Stimulated activated CD8-positive, alpha-beta memory T cell treated with anti-CD3 and anti-CD28 coated beads, Interleukin-4, amount 100 ng/mL, for 1 hour (primary cell): ENCODE measurements at places on chromosomes 2 and 18.

DNA sequence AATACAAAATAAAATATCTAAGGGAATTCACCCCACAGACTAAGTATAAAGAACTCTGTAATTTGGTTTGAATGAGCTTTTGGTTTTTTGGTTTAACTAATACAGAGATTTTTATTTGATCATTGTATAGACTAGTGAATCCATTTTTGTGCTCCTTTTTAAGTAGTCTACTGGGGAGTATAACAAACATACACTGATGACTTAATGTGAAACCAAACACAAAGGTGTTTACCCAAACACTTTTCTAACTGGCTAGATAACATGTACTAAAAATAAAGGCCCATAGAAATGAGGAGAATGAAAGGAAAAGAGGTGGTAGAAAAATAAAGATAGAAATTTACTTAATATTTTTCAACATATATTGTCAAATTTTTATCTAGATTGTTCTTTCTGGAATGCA is 146.0 kb downstream of the NRXN1 start:
- no peak for DNase-seq

GRCh38 chr2:154623819-154624218 is 74.7 kb upstream of the KCNJ3 start:
- DNase-seq, result no peak

DNA sequence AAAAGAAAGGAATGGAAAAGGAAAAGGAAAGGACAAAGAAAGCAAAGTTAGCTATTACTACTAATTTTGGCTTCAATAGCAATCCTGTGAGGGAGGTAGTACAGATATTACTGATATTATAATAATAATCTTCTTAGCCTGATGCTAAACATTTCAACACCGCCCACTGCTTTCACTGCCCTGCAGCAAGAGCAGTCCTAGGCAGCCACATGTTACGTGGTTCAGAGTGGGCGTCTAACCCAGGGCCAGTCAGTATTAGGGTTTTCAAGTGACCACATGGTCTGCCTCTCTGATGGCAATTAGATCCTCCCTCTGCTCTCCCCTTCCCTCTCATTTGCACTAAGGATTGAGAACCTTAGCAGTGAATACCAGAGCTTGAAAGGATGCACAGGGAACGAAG is 83.7 kb upstream of the ZNF397 start:
- DNase-seq, result no peak

GRCh38 chr18:36265015-36265414 is 32.5 kb upstream of the FHOD3 start:
- DNase-seq, result no peak

DNA sequence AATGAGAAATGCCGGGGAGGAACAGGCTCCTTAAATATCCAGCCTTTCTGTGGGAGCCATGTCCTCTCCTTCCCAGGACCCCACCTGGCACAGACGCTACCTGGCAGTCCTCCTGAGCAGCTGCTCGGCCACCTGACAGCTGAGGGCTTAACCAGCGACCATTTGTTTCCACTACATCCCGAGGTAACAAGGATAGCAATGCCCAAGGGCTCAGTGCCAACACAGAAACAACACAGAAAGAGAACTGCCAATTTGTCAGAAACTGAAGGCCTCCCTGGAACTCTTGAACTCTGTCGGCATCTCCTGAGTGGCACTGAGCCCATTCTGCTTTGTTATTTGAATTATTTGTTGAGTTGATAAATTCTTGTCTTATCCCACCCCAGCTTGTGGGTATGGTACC is 122.2 kb upstream of the ARHGAP28 start:
- no peak for DNase-seq

DNA sequence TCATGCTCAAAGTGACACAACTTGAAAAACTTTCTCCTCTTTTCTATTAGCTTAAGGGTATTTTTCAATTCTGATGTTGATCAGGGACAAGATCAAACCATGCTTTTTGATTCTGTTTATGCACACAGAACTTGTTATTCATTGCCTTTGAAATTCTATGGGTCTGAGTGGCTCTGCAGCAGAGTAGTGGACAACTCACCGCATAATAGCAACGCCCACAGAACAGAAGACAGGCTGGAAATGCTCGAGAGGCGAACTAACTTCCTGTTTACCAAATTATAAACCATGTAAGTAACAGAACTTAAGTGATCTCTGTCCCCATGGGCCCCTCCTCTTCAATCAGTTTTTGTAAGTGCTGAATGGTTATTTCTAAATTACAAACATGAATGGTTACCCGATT is 131.2 kb downstream of the CBLN2 start:
- no peak for DNase-seq

DNA sequence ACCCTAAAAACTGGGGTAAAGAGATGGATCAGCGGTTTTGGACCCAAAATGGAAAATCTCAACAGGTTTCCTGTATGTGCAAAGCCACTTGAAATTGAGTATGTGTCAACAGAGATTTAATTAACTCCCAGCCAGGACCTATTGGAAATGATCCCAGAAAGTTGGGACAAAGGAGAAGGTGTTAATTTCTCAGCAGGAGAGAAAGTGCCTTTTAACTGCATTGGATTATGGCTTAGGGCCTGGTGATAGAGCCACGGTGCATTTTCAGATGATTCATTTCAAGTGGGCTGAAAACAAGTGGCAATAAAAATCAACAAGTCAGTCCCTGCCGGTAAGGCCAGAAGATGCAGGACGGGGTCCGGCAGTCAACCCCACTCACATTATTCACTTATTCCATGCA is 80.2 kb upstream of the BCL11A start:
- no peak for DNase-seq

DNA sequence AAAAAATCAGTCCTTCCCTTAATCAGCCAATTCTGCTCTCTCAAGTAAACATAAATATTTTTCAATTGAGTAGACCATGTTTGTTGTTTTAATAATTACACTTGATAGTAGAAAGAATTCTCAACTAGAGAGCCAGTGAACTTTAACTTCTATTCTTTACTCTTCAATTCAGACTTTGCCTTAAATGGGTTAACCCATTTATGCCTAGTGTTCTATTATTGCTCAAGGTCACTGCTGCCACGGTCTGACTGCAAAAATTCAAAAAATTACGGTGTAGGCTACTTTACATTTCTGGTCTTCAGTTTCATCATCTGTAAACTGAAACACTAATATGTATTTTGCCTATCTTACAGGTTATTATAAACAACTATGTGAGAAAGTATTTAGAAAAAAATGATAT is 103.1 kb downstream of the TLK1 start:
- DNase-seq, result no peak

DNA sequence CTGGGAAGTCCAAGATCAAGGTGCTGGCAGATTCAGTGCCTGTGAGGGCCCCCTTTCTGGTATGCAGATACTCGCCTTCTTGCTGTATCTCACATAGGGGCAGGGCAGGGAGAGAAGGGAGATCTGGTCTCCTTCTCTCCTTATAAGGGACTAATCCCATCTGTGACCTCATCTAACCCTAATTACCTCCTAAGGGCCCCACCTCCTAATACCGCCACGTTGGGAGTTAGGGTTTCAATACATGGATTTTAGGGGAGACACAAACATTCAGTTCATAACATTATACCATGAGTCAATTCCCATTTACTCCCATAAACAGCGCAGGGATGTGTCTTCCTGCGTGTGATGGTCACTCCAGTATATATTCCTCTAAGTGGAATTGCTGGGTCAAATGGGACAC is 73.8 kb upstream of the TXNDC2 start:
- no peak for DNase-seq

- no peak for DNase-seq
These were observed 82.2 kb upstream of the SETBP1 start for GRCh38 chr18:44598514-44598913.
